ENCODE measurements at places on chromosomes 6 and 20. TPM values are rescaled to one million over a fixed set of nuclear protein-coding genes. Genes with fewer than 3 reads are reported as not detected.

GRCh38 chr20:41131594-41132387 is 5.6 kb upstream of the PLCG1 start:
- H3K27ac ChIP-seq: no peak overlapping the region
- H3K27me3 ChIP-seq: no peaks in the 10 kb centered on the region
- DNase-seq: no peak
- peaks cover 3% of the 10 kb centered on the region for H3K36me3 ChIP-seq

ACTL10 gene
- total RNA-seq: 1.4 TPM

IMPG1 gene
- not detected for total RNA-seq

DNA sequence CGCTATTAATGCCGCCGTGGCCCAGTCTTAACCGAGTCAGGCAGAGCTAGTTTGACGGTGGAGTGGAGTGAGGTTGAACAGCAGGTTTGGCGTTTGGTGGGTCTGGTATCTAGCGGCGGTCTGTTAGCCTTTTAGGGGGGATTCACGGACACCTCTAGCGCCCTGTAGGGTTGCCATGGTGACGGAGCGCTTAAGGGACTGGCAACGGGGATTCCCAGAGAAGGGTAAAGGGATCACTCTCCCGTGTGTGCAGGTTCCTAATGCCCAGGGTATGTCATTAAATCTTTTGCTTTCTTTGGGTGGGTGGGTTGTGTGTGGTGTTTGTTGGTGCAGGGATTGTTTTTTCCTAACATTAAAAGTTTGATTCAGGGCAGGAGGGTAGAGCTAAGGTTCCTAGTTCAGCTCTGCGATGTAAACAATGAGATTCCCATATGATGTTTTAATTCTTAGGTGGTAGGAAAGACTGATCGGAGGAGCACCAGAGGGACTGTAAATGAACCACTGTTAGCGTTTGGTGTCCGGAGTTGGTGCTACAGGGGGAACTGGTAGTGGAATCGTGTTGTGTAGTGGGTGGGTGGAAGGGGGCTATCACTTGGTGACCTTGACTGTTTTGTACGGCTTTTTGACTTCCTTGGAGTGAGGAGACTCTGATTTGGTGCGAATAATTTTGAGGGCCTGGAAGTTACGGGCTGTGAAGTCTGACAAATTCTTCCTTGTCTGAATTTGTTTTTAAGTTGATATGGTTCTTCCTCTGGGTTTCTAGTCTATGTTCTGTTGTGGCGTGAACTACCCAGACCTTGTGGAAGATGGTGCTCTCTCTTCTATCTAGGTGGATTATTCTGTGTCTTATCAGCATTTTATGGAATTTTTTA is 5.0 kb downstream of the BRD2 start:
- peaks cover 24% of the 10 kb centered on the region for H3K4me1 ChIP-seq
- no peak for DNase-seq

GRCh38 chr20:6956574-6956973 is 189.1 kb downstream of the BMP2 start:
- peak; percentile 65 for DNase-seq
- no peaks in the 10 kb centered on the region for H3K4me1 ChIP-seq
- H3K27me3 ChIP-seq: no peaks in the 10 kb centered on the region
- no peak overlapping the region for H3K27ac ChIP-seq
- no peaks in the 10 kb centered on the region for H3K36me3 ChIP-seq
- no peak overlapping the region for H3K4me3 ChIP-seq

C6orf15 gene
- total RNA-seq: 4.6 TPM

GRCh38 chr6:71011871-71012371 is 55.1 kb upstream of the B3GAT2 start:
- H3K4me1 ChIP-seq: no peaks in the 10 kb centered on the region
- no peak overlapping the region for H3K27ac ChIP-seq
- no peak overlapping the region for H3K4me3 ChIP-seq
- no peak for DNase-seq
- no peaks in the 10 kb centered on the region for H3K36me3 ChIP-seq

TSBP1 gene
- total RNA-seq: not detected

DNA sequence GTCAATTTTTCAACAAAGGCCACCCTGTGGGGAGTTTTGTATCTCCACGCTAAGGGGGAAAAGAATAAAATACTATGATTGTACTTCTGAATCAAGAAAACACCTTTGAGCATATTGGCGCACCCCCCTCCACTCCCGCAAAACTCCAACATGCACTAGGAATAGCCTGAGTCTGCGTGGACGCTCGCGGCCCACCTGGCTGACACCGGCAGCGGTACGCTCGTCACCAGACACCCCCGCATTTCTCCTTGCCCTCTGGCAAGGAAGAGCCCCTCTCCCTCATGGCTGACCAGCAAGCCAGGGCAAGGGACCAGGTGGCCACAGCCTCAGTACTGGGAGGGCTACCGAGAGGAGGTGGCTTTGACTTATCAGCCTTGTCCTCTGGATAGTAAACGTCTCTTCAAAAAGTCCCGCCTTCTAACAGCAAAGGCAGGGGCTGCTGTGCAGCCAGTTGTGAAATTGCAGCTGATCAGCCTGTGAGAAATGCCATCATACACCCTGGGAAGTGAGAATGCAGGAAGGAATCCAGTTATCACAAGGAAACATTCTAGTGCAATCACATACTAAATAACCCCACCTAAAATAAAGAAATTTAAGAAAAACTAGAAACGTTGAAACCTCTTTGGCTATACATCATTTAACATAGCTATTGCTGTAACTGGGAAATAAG is 84.2 kb downstream of the HUS1B start:
- no peaks in the 10 kb centered on the region for H3K27me3 ChIP-seq
- H3K27ac ChIP-seq: no peak overlapping the region
- DNase-seq: no peak
- peaks cover 3% of the 10 kb centered on the region for H3K36me3 ChIP-seq
- H3K4me3 ChIP-seq: no peak overlapping the region

GRCh38 chr6:155040901-155041650 is 46.0 kb downstream of the TIAM2 start:
- no peaks in the 10 kb centered on the region for H3K4me1 ChIP-seq
- H3K36me3 ChIP-seq: no peaks in the 10 kb centered on the region
- H3K4me3 ChIP-seq: no peak overlapping the region
- no peak overlapping the region for H3K27ac ChIP-seq
- DNase-seq: no peak

TGM6 gene
- total RNA-seq: not detected

- no peak overlapping the region for H3K4me3 ChIP-seq
- no peaks in the 10 kb centered on the region for H3K4me1 ChIP-seq
- DNase-seq: no peak
Measured at GRCh38 chr6:403659-404655, 12.4 kb downstream of the IRF4 start.

CDH4 gene
- 3.2 TPM for total RNA-seq

DNA sequence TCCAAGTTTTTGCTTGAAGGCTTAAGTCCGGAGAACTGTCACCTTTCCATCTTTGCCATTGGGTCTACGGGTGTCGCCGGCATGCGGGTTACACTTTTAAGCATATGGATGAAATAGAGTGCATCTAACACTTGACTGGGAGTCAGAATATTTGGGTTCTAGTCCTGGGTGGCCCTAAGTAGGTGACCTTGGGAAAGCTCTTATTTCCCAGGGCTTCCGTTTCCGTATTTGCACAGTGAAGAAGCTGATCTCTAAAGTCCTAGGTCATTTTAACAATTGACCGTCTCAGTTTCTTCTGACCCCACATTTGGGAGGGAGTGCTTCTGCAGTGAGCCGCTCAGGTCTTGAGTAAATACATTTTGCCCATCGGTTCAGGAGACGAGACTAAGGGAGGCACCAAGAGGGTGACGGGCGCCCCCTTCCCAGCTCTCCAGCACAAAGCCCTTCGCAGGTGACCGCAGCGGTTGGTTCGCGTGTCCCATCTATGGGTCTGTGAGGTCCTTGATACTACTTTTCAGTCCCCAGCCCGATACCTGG is 651 bp upstream of the BLTP3A start:
- peaks cover 22% of the 10 kb centered on the region for H3K4me1 ChIP-seq
- no peak for DNase-seq
- H3K4me3 ChIP-seq: peak overlapping the region; percentile 82
- H3K27ac ChIP-seq: peak overlapping the region; percentile 26
- no peaks in the 10 kb centered on the region for H3K27me3 ChIP-seq

- no peak overlapping the region for H3K27ac ChIP-seq
- no peak for DNase-seq
- H3K36me3 ChIP-seq: no peaks in the 10 kb centered on the region
Measured at GRCh38 chr6:110284855-110285254, 73.3 kb downstream of the METTL24 start.
